ENCODE measurements at places on chromosomes 5 and 9.

DNA sequence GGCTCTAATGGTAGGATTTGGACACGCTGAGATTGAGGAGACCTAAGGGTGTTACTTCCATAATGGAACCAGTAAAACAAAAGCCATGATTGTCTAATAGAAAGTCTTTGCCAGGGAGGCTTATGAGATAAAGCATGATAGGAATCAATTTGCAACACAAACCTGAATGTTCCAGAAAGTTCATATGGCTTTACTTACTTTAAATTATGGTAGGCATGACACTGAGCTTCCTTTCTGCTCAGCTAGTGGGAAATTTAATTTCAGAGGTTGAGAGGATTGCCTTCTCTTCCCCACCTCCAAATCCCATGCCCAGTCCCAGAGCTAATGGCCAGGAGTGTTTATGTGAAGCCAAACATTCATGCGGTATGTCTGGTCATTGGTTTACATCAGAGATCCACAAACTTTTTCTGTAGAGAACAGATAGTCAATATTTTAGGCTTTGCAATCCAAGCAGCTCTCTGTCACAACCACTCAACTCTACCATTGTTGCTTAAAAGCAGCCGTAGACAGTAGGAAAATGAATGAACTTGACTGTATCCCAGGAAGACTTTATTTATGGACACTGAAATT is 114.5 kb downstream of the UGCG start:
- no peak for DNase-seq

DNA sequence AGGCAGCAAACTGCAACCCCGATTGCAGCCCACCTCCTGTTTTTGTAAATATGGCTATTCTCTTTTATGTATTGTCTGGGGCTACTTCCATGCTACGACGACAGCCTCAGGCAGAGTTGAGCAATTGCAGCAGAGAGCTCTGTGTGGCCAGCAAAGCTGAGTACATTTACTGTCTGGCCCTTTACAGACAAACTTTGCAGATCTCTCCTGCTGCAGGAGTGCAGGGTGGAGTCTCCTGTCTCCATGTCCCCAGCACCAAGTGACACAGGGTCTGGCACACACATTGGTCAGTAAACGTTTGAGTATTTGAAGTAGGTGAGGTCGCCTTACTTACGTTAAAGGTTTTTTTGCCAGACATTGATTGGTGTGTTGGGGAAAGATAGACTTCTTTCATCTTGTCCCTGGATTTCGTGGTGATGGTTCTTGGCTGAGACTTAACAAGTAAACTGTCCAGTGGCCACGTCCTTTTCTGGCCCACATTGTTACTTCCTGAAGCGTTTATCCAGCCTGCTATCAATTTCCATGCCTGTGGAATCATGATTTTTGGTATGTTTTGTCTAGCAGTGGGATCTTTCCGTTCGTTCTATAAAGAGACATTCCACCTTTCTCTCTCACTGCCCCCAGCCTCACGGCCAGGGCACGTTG is 27.2 kb downstream of the PRRC2B start:
- no peak for DNase-seq

- no peak for DNase-seq
Observed at GRCh38 chr5:24320643-24321042, 324.1 kb downstream of the CDH10 start.

- DNase-seq = no peak
Observed at GRCh38 chr5:15791274-15791673, 291.3 kb downstream of the FBXL7 start.

GRCh38 chr5:169296419-169297143 is 4.4 kb downstream of the SLIT3 start:
- no peak for DNase-seq

GRCh38 chr9:79012561-79012960 is 559.2 kb upstream of the TLE4 start:
- no peak for DNase-seq

GRCh38 chr5:131245312-131245711 is 18.5 kb upstream of the CDC42SE2 start:
- no peak for DNase-seq

All from stimulated activated CD4-positive, alpha-beta T cell treated with anti-CD3 and anti-CD28 coated beads, Interleukin-4, amount 100 ng/mL, for 48 hours (primary cell).